ENCODE measurements at places on chromosomes 4 and X.

- DNase-seq = no peak
These were observed 152.1 kb upstream of the HPGD start for GRCh38 chr4:174674305-174674840.

DNA sequence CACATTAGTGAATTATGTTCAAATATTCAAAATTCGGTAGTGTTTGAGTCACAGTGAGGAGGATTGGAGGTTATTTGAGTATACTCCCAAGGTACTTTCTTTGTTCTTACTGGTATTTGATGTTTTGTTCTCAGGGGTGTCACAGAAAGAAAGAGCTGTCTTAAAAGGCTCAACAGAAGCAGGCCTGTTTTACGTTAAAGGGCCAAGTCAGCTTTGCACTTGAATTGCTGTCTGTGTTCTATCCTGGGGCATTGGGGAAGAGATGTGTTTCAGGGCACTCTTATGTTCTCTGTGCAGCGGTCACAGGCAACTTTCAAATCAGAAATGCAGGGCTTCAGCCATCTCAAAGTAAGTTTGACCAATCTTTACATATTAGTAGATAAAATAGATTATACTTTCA lies 1113.1 kb upstream of the LCORL start:
- DNase-seq = no peak

- no peak for DNase-seq
These were observed 6.5 kb downstream of the SMIM9 start for GRCh38 chrX:154828016-154828408.

- no peak for DNase-seq
These were observed 131.7 kb upstream of the PCDH18 start for GRCh38 chr4:137664046-137664387.

DNA sequence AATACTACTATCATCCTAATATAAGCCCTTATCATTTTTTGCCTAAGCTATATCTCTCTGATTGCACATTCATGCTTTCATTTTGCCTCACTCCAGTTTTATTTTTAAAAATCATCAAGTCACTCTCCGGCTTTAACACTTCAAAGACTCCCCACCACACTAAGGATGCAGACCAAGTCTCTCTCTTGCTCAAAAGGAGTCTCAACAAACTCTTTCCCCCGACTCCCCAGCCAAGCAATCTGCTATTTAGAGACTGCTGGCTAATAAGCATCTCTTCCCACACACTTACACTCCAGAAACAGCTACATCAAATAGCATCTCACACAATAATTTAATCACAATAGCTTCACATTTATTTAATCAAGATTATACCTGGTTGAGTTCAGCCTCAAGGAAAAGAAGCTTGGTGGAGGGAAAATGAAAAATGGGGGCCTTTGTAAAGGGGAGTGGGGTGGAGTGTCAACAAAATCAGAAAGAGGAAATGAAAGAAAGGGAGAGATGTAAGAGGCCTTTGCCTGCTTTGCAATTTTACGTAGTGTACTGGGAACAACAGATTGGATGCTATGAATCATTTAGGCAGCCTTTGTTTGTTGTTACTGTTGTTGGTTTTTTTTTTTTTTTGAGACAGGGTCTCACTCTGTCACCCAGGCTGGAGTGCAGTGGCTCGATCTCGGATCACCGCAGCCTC lies 104.1 kb upstream of the MCF2 start:
- no peak for DNase-seq
